HuH-7 (cell line): ENCODE measurements at places on chromosomes 13 and 19.

- DNase-seq: peak; percentile 34
Measured at GRCh38 chr13:41061914-41062837, 867 bp downstream of the WBP4 start.

DNA sequence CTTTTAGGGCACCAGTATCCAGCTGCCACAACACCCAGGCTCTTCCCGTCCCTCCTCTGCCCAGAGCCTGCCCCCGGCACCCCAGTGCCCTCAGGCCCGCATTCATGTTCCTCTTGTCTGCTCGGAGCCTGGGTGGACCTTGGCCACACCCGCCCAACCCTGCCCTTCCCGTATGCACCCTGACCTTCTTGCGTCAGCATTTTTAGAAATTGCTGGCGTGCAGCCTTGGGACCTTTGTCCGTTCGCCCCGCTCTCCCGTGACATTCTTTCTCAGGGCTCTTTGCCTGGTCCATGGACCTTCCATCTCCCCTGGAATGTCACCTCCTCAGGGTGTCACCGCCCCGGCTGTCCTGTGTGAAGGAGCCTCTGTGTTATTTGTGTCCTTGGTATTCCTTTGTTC lies 7.6 kb downstream of the NUCB1 start:
- peak; percentile 57 for DNase-seq

GRCh38 chr19:7098096-7098495 lies 28.6 kb downstream of the ZNF557 start:
- DNase-seq: no peak

- DNase-seq: no peak
Measured at GRCh38 chr19:29255912-29256311, 43.0 kb upstream of the UQCRFS1 start.

DNA sequence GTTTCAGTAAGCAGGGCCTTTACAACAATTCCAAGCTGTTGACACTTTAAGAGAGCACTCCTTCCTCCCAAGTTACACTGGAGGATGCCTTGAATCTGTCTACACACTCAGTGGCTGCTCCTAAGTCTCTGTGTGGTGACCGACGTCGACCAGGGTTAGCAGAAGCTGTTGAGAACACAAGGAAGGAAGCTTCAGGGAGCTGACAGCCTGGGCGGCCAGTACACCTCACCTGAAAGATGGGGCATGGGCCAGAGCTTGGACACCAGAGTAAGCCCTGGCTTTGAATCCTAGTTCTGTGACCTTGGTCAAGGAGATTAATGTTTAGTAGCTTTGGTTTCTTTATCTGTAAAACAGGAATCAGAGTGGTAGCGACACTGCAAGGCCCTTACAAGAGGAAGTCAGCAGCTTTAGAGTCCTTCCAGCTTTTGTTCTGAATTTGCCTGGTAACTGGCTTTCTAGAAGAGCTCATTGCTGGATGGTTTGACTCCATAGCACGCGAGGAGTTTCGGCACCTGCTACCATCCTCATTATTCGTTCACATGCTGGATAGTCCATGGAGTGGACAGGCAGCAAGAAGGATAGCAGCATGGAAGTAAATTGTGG lies 214.2 kb downstream of the FGF9 start:
- no peak for DNase-seq

- no peak for DNase-seq
Measured at GRCh38 chr19:41591951-41592562, 16.1 kb downstream of the CEACAM21 start.

DNA sequence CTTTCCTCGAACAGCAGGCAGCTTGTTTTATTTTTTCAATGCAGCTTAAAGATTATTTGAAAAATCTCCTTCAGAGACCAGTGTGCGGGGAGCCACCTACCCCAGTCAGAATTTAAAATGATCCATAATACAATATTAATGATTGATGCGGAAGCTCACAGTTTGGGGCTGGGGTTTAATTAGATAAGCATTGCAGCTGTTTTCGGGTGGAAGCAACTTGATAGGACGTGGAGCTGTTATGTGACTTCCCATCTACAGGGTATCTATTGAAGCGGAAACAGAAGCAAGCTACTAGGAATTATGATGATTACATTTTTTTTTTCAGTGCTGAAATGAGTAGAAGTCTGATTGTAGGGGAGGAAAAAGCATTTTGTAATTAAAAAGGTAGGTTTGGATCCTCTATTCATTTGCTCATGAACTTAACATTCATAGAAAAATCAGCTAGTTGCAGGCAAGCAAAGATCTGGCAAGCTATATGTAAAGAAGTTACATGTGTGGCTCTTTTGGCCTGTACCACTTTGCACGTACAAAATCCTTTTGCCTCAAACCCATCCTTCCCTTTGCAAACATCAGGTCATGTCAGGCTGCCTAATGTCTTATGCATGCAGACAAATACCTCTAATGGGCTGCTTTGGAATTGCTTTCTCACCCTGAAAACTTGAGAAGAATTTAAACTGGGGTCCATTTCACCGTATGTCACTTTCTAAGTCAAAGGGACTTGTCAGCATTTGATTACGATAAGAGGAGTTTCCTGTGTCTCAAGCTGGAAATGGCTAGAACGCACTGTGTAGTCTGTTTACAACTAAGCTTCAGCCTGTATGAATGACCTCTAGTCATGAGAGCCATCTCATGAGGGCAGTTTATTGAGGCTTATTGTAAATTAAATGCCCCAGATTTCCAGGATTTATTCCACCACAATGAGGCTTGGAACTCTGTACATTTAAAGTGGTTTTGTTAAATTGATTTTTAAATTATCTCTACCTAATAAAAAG lies 267.1 kb upstream of the TMTC4 start:
- DNase-seq: no peak

DNA sequence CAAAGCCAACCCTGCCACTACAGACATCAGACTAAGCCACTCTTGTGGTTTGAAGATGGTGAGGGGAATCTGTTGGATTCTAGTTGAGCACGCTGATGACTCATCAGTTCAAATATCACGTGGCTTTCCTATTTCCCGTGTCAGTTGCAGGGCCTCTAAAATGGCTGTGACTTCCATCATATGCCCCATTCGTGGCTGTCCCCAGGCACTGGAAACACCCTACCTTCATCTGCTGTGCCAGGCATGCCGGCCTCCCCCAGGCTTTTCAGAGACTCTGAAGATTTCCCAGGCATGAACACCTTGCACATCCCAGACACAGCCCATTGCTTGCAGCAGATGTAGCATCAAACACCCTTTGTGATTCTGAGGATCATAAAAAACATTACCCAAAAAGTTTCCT lies 659.9 kb downstream of the UQCRFS1 start:
- no peak for DNase-seq

DNA sequence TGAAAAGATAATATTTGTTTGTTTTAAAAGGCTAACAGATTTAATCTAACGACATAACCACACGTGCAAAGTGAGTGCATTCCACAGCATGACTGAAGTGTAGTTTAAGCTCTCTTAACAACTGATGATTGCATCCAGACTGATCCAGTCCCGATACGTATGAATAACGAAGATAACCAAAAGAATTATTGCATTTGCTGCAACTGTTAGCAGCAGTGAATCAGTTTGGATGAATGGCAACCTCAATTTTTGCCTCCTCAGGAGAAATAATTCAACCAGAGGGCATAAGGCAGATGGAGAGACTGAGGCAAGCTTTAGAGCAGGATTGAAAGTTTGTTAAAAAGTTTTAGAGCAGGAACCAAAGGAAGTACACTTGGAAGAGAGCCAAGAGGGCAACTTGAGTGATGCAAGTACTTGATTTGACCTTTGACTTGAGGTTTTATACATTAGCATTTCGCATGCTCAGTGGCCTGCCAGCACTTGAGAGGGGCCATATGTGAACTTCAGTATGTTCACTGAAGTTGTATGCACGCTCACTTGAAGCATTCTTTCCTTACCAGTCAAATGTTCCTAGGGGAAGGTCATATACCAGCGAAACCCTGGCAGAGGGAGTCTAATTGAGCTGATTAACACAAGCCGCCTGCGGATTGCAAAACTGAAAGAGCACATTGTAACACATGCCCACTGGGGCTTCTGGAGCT lies 835.0 kb upstream of the PCDH20 start:
- no peak for DNase-seq

DNA sequence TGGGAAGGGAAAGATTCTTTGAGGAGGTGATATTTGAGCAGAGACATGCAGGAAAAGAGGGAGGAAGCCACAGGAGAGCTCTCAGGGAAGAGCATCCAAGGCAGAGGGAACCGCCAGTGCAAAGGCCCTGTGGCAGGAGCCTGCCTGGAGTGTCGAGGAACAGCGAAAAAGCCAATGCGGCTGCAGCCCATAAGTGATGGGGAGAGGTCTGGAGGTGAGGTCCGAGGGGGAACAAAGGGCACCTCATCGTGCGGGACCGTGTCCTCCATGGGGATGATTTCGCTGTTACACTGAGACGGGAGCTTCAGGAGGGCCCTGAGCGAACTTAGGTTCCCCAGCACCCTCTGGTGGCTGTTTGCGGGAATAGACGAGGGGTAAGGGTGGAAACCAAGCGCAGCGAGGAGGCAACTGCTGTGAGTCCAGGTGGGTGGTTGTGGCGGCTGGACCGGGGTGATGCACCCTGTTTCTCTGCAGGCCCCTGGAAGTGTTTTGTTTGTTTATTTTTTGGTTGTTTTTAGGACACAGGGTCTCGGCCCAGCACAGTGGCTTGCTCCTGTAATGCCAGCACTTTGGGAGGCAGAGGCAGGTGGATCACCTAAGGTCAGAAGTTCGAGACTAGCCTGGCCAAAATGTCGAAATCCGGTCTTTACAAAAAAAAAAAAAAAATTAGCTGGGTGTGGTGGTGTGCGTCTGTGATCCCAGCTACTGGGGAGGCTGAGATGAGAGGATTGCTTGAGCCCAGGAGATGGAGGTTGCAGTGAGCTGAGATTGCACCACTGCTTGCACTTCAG lies 5.9 kb upstream of the EHD2 start:
- peak; percentile 88 for DNase-seq

- DNase-seq: no peak
Measured at GRCh38 chr13:85995788-85996418, 196.7 kb upstream of the SLITRK6 start.

- DNase-seq: peak; percentile 66
Measured at GRCh38 chr19:13104360-13104847, 1.7 kb upstream of the LYL1 start.

- no peak for DNase-seq
Measured at GRCh38 chr19:2547721-2548120, 71.8 kb downstream of the GADD45B start.

- DNase-seq: no peak
Measured at GRCh38 chr13:47085346-47085745, 188.5 kb upstream of the HTR2A start.

GRCh38 chr13:78185700-78186099 lies 267.1 kb upstream of the EDNRB start:
- DNase-seq: no peak

- no peak for DNase-seq
Measured at GRCh38 chr13:108437496-108437895, 168.0 kb downstream of the TNFSF13B start.

- no peak for DNase-seq
Measured at GRCh38 chr19:30206187-30206586, 166.0 kb upstream of the ZNF536 start.
